NCI-H345 (cell line): ENCODE measurements at places on chromosomes 5 and 9.

- DNase-seq: no peak
These were observed 75.4 kb downstream of the NEK6 start for GRCh38 chr9:124333203-124333579.

- DNase-seq: peak; percentile 1
These were observed 277.0 kb downstream of the DIRAS2 start for GRCh38 chr9:90365666-90366065.

DNA sequence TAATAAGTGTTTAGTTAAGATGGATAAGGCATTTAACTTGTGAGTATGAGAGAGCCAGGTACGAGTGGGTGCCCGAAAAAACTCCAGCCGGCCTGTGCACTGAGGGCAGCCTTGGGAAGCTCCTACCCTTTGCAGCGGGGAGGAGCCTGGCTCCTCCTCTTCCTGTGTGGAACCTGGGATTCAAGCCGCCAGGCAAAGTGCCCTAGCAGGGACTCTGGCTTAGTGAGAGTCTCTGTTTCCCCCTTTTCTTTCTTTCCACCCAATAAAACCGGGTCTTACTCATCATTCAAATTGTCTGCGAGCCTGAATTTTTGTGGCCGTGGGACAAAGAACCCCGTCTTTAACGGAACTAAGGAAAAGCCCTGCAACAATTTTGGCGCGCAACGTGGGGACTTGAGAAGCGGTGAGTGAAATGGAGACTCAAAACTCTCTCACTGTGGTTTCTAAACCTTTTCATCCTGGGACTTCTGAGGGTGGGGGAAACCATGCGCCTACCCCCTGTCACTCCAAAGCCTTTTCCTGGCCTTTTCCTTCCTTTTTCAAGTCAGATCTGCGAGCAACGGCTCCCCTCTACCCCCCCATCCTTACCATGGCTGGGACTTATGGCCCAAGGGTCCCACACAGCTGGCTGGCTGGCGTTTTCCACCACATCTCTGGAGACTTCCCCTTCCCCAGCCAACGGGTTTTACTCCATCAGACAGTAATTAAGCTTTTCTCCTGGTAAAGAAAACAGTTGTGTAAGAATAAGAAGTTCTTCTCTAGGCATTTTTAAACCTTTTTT, 535.7 kb upstream of the ACO1 start:
- no peak for DNase-seq

DNA sequence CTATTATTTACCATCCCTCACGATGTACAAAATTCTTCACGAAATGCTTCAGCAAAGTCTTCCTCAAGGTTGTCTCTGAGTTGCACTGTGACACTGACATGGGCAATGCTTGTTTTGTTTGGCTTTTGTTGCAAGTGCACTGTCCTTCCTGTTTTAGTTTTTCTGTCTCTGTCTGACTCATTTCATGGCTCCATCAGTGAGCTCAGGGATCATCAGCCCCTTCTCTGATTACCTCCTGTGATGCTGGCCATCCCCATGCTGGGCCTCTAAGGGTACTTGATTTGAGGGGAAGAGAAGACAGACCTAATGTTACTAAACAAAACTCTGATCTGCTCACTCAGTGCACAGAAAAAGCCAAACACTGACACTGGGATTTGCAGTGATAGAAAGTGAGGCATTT, 37.6 kb upstream of the STX17 start:
- DNase-seq: no peak

DNA sequence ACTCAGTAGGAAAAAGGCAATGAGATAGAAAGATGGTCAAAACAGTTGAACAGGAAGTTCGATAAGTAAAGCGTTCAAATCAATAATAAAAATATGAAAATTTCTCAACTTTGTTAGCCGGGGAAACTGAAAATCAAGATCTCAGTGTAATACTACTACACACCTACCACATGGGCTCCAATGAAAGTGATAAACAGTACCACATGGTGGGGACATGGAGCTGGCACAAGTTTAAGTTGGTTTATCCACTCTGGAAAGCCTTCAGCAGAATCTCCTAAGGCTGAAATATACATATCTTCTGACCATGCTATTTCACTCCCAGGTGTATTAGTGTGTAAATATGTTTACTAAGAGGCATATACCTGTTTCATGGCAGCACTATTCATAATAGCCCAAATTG, 126.8 kb downstream of the NXNL2 start:
- DNase-seq: no peak

DNA sequence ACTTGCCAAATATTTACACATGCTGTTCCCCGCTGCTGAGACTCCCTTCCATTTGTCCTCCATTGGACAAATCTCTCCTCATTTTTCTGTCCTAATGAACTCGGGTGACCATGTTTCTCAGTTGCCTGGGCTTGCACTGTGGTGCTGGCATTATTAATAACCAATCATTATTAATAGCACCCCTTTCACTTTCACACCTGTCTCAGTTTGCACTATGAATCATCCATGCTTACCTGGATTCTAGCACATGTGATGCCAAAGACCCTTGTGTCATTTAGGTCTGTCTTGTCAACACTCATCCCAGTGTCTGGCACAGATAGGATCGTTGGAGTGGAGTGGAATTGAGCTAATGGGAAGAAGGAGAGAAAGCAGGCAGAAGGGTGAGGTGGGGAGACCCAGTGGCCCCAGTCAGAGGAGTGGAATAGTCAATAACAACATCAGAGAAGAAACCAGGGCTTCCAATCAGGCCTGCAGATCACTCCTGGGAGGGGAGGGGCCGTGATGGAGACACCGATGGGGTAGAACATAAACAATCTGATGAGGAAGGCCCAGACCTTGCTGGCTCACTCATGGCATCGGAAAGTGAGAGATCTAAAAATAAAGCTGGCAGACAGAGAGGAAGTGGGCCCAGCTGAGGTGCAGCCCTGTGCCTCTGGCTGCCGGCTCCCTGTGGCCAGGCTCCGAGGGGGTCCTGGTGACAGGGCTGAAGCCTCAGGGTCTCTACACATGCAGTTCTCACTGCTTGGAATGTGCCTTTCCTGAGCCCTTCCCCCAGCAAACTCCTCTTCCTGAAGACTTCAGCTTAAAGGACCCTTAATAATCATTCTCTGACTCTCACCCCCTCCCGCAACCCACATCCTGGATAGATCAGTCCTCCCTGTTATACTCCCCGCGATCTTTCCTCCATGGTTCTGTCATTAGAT, 33.5 kb upstream of the CRB2 start:
- DNase-seq: no peak

DNA sequence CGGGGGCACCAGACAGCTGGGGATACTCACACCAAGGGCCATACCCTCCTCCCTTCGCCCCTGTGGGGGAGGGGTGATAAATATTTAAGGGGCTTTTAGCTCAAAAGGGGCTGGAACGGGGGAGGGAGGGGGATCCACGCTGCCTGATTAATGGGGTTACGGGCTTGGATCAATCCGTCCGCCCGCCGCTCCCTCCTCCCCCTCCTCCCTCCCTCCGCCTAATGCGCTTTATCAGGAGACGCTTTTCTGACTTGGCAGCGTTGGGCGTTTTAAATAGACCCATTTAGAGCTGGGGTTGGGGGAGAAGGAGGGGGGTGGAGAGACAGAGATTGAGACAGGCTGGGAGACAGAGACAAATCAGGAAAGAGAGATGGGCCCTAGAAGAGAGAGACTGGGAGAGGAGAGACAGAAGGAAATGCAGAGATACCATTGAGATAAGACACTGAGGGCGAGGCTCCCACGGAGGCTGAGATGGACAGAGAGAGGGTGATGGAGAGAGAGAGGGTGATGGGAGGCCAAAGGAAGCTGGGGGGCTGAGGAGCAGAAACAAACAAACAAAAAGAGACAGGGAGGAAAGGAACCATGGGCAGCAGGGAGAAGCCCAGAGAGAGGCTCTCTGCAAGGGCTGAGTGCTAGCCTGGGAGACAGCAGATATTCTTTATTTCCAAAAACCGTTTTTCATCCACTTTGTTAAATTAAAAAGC, 10.3 kb downstream of the CNTFR start:
- DNase-seq: no peak

GRCh38 chr9:126673689-126674364, 60.1 kb downstream of the LMX1B start:
- DNase-seq: peak; percentile 46

DNA sequence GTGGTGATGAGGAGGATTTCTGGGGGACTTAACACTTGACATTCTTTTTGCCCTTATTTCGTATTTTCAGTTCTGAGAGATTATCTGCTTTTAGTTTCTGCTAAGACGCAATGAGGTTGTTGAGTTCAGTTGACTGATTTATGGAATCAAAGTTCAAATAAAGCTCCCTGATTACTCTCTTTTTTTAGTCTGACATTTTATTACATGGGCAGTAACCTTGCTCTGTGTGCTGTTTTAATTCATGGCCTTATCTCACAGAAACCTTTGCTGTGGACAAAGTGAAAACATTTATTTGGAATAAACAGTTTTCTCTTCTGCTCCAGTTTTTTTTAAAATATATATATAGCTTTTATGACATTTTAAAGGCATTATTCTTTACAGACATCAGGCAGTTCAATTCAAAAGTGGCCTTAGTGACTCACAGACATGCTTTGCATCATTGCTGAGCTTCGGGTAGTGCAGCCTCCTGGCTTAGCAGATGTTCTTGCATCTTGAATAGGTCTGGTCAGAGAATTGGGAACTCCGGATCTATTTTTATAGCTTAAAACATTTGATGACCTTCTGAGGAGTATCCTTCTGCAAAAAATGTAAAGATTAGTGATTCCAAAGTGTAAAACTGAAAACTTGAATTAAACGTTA, 162.9 kb downstream of the FAM170A start:
- DNase-seq: no peak

- DNase-seq: no peak
These were observed 88.0 kb downstream of the FNBP1 start for GRCh38 chr9:129954868-129955550.

DNA sequence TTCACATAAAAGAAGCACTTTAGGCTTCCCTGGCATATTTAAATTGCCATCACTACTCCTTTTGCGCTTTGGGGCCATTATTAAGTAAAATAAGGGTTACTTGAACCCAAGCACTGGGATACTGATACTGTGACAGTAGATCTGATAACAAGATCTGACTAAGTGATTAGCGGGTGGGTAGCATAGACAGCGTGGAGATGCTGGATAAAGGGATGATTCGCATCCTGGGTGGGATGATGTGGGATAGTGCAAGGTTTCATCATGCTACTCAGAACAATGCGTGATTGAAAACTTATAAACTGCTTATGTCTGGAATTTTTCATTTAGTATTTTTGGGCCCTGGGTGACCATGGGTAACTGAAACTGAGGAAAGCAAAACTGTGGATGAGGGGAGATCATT, 75.1 kb downstream of the PTTG1 start:
- no peak for DNase-seq

GRCh38 chr9:77561331-77562018, 86.6 kb downstream of the GNA14 start:
- DNase-seq: no peak

DNA sequence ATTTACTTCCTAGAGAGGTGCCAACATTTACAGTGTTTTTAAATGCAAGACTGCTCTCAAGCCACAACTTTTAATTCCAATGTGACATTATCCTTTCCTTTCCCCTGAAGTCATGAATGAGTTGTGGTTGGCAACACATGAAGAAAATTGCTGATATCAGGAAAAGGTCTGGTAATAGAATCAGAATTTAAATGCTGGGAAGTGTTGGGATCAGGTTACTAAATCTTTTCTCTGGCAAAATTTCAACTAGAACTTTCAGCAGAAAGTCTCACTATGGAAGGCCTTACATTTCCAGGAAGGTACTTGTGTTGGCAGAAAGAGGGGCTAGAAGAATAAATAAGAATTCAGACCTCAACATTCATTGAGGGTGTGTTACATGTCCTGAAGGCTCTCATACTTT, 10.6 kb upstream of the SLC44A1 start:
- no peak for DNase-seq

- no peak for DNase-seq
These were observed 597.9 kb downstream of the PTPRD start for GRCh38 chr9:10014889-10015288.

GRCh38 chr5:93415819-93416218, 165.2 kb downstream of the NR2F1-AS1 start:
- no peak for DNase-seq

- DNase-seq: no peak
These were observed 8.6 kb downstream of the PDCD1LG2 start for GRCh38 chr9:5518937-5519319.

DNA sequence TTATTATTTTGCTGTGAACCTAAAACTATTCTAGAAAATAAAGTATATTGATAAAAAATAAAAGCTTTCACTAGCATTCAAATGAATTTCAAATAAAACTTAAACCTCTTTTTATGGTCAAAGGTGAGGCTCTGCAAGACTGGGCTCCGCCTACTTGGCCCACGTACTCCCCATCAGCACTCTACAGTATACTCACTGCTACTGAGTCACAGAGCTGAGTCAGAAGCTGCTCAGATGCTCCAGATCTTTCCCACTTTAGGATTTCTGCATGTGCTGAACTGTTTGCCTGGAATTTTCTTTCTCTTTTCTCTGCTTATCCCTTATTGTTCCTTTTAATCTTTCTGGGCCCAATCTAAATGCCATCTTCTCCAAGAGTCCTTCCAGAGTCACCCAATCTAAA, 331.9 kb upstream of the CCNG1 start:
- no peak for DNase-seq

DNA sequence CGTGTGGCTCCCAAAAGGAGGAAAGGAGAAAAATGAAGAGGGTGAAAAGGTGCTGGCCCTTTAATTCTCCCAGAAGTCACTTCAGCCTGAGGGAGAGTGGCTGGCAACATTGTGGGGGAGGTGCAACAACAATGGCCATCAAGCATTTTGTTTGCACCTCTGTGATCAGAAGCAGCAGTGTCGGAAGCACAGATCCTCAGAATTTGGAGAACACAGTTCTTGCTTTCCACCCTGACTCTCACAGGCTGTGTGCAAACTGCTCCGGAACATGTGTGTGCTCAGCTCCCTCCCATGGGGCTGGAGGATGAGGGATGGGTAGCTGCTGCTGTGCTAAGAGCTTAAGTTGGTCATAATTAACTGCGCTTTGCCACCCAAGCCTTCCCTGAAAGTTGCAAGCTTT, 127.1 kb downstream of the DPYSL3 start:
- DNase-seq: no peak

DNA sequence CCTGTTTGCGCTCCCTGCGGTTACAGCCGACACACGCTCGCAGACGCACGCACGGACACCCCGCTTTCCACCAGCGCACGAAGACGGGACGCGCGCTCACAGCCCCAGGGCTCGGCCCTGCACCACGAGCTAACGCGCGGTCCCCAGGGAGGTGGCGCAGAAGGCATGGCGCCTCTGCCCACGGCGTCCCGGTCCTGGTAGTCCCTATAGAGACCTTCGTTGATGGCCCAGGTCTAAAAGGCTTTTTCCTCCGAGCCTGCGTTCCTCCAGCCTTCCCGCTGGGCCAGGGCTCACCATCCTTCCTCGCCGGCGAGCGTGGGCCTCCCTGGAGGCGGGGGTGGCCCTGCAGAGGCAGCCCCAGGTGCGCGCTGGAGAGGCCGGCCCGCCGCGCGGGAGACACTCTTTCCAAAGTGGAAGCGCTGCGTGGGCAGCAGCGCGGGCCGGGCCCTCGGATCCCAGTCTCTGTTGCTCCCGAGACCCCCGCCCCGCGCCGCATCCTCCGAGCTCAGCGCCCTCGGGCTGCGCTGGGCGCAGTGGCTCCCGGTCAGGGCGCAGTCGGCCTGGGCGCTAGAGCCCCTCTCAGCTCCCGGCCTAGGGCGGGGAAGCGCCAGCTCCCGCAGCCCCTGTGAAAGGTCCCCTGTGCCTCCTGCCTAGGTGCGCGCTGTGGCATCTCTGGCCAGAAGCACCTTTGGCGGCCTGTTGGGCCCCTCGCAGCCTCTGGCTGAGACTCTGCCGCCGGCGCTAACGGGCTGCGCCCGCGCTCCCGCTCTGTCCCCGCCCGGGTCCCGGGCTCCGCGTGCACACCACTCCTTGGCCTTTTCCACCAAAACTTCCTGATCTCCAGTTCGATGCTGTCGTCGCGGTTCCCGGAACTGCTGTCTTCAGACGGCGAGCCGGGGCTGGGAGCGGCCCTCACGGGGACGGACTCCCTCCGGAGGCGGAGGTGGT, 31.9 kb upstream of the FANCC start:
- no peak for DNase-seq
